Myocyte (in vitro differentiated cells): ENCODE measurements at places on chromosomes 13 and 19.
A peak's percentile ranks its signal among the peaks of the same experiment; 100 is the strongest.

- no peak for DNase-seq
Observed at GRCh38 chr13:59414006-59414405, 749.7 kb downstream of the DIAPH3 start.

- DNase-seq = no peak
Observed at GRCh38 chr13:18947376-18947977, 234.1 kb downstream of the TUBA3C start.

- no peak for DNase-seq
Observed at GRCh38 chr19:40594657-40595091, 6.5 kb upstream of the LTBP4 start.

GRCh38 chr19:46404055-46404752 lies 9.2 kb downstream of the CCDC8 start:
- DNase-seq = peak; percentile 71

DNA sequence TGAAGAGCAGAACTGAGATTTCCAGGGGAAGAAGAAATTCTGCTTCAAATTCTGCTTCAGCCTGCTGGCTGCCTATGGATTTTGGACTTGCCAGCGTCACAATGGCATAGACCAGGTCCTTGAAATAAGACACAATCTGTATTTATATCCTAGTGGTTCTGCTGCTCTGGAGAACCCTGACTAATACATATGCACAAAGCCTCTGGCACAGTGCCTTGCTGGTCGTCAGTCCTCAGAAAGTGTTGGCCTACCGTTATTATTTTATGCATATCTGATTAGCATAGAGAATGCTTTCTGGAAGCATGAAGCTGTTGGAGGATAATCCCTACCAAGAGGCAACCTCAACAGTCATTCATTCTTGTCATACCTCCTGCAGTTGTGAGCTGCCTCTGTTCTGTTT lies 213.7 kb downstream of the B3GLCT start:
- no peak for DNase-seq
